Osteoblast (primary cell): ENCODE measurements at places on chromosomes 11 and 22. TPM values are rescaled to one million over a fixed set of nuclear protein-coding genes. Genes with fewer than 3 reads are reported as not detected.

Gene AIFM3
- 0.59 and 0.72 TPM in 2 replicates for total RNA-seq

Gene ANO1
- total RNA-seq, result 0.88 TPM in 1 of 2 replicates, not detected in the other

Gene BRD1
- 23.5 and 25.9 TPM in 2 replicates for total RNA-seq

Gene HMOX1
- 411 and 475 TPM in 2 replicates for total RNA-seq

Gene TMEM132A
- total RNA-seq, result 12.1 and 19.5 TPM in 2 replicates
